ENCODE measurements at places on chromosomes 4 and X. TPM values are rescaled to one million over a fixed set of nuclear protein-coding genes. Genes with fewer than 3 reads are reported as not detected.

GRCh38 chrX:39779952-39780783 lies 317.6 kb downstream of the BCOR start:
- no peaks in the 10 kb centered on the region for H3K4me1 ChIP-seq
- no peak for DNase-seq
- H3K4me3 ChIP-seq = no peak overlapping the region
- H3K27me3 ChIP-seq = no peaks in the 10 kb centered on the region

DNA sequence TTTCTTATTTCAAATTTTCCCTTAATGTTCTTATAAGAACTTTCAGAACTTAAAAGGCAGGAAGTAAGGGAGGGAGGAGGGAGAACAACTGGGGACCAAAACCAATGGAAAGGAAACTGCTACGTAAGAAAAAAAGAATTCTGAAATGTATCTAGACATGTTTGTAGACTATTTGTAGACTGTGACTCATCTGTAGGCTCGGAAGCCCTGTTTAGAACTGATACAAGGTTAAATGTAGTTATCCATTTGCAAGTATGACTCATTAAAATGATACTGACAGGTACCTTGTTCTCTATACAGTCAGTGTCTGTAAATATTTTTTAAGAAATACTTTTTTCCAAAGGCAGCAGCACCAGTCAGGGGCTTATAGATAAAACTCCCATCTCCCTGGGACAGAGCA lies 202.0 kb downstream of the DHX15 start:
- H3K27me3 ChIP-seq = no peaks in the 10 kb centered on the region
- DNase-seq = no peak

- H3K36me3 ChIP-seq = no peaks in the 10 kb centered on the region
- H3K27ac ChIP-seq = no peak overlapping the region
- no peak for DNase-seq
Observed at GRCh38 chr4:183353557-183353956, 31.3 kb upstream of the CLDN24 start.

DNA sequence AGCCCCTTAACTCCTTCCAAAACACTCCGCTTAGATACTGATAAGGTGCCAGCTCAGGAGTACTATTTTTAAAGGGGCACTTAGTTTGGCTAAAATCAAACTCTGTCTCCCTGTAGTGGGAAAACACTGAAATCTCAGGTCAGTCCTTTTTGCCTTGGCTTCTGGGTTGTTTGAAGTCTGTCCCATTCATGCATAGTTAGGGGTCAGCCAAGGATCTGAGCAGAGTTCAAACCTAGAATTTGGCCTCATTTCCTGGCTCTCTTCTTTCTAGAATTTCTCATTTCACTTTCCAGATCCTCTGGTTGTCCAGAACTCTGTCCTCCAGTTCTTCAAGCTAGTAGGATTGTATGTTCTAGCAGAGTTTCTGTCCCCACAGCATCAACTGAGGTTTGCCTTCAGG lies 31.5 kb downstream of the NAT8L start:
- H3K27me3 ChIP-seq = no peaks in the 10 kb centered on the region
- H3K4me3 ChIP-seq = no peak overlapping the region
- no peaks in the 10 kb centered on the region for H3K36me3 ChIP-seq
- no peaks in the 10 kb centered on the region for H3K4me1 ChIP-seq

The CD38 gene
- total RNA-seq = 0.97 TPM

DNA sequence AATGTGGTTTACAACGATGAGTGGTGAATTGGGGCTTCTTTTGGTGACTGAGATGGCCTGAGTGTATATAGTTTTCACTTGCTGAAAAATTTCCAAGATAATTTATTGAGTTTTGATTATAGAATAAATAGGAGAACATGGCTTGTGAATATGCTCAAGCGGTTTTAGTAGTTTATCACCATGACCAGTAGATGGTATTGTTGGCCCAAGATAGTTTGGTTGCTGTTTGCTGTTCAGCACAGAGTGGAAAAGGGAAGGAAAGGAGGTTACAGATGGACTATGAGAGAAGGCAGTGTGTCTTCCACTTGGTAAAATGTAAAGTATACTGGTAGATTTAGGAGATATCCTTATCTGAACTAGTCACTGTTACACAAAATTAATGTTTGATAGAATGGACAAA lies 55.8 kb upstream of the POU4F2 start:
- DNase-seq = no peak
- H3K36me3 ChIP-seq = no peaks in the 10 kb centered on the region
- no peak overlapping the region for H3K4me3 ChIP-seq
- no peak overlapping the region for H3K27ac ChIP-seq
- no peaks in the 10 kb centered on the region for H3K4me1 ChIP-seq
- no peaks in the 10 kb centered on the region for H3K27me3 ChIP-seq

- DNase-seq = no peak
- H3K27me3 ChIP-seq = no peaks in the 10 kb centered on the region
- peaks cover 2% of the 10 kb centered on the region for H3K4me1 ChIP-seq
- no peak overlapping the region for H3K27ac ChIP-seq
- no peak overlapping the region for H3K4me3 ChIP-seq
Observed at GRCh38 chr4:124432500-124432899, 280.0 kb downstream of the ANKRD50 start.

GRCh38 chr4:16302648-16303047 lies 76.4 kb upstream of the TAPT1 start:
- DNase-seq = no peak
- no peaks in the 10 kb centered on the region for H3K4me1 ChIP-seq
- H3K27me3 ChIP-seq = no peaks in the 10 kb centered on the region
- H3K36me3 ChIP-seq = no peaks in the 10 kb centered on the region

- H3K36me3 ChIP-seq = no peaks in the 10 kb centered on the region
- DNase-seq = no peak
- H3K27ac ChIP-seq = no peak overlapping the region
- H3K27me3 ChIP-seq = no peaks in the 10 kb centered on the region
- no peaks in the 10 kb centered on the region for H3K4me1 ChIP-seq
- H3K4me3 ChIP-seq = no peak overlapping the region
Observed at GRCh38 chr4:42809419-42810084, 83.0 kb upstream of the GRXCR1 start.

GRCh38 chrX:130594453-130594916 lies 192.7 kb downstream of the RBMX2 start:
- H3K27me3 ChIP-seq = no peaks in the 10 kb centered on the region
- H3K4me1 ChIP-seq = no peaks in the 10 kb centered on the region
- H3K4me3 ChIP-seq = no peak overlapping the region
- H3K36me3 ChIP-seq = no peaks in the 10 kb centered on the region
- no peak for DNase-seq

DNA sequence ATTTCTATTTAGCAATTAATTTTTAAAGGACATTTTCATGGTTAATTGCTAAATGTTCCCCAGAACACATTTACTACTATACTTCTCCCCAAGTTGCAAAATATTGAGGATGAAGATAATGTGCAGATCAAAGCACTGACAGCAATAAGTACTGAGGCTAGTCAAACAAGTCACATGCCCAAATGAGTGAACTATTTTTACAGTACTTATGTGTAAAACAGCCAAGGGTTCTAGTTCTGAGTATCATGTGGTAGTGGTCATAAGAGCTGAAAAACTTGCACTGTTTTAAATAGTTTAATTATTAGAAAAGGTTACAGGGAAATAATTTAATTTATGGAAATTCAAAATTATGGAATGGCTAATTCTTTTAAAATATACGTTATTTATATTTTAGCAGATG lies 3.8 kb downstream of the GALNTL6 start:
- no peak overlapping the region for H3K4me3 ChIP-seq
- H3K36me3 ChIP-seq = no peaks in the 10 kb centered on the region
- no peak overlapping the region for H3K27ac ChIP-seq
- H3K27me3 ChIP-seq = no peaks in the 10 kb centered on the region
- no peak for DNase-seq
- H3K4me1 ChIP-seq = peaks cover 7% of the 10 kb centered on the region

DNA sequence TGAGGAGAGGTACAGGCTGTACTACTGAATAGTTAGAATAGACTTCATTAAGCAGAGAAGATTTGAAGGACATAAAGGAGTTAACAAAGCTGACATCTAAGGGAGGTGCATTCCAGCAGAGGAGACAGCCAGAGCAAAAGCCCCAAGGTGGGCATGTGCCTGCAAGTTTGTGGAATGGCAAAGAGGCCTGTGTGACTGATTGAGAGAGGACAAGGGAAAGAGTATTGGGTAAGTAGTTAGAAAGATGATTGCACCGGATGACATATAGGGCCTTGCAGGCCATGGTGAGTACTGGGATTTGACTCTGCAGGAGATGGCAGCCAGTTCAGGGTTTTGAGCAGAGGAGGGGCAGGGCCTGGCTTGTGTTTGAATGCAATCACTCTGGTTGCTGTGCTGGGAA lies 55.9 kb downstream of the FMR1NB start:
- H3K36me3 ChIP-seq = no peaks in the 10 kb centered on the region
- H3K27ac ChIP-seq = no peak overlapping the region
- no peaks in the 10 kb centered on the region for H3K4me1 ChIP-seq
- no peak overlapping the region for H3K4me3 ChIP-seq
- no peak for DNase-seq
- no peaks in the 10 kb centered on the region for H3K27me3 ChIP-seq

DNA sequence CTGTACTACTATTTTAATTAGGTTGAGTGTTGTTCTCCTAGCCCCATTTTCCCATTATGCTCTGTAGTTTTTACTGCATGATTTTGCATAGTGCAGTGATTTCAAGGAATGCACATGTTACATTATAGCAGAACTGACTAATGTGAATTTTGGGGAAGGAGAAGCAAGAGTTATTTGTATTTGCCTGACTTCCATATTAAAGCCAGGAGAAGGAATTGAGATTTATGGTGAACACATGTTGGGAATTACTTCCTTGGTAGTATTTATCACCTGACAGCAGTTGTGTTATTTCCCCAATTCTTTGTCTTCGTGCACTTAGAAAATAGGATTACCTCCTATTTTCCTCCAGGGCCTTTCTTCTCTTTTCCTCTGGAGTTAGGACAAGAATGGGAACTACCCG lies 3.2 kb downstream of the TMEM144 start:
- no peaks in the 10 kb centered on the region for H3K36me3 ChIP-seq
- no peak overlapping the region for H3K27ac ChIP-seq
- H3K4me1 ChIP-seq = peaks cover 2% of the 10 kb centered on the region
- DNase-seq = no peak

The CSAG2 gene
- total RNA-seq = not detected

The UGT8 gene
- 0.77 TPM for total RNA-seq

DNA sequence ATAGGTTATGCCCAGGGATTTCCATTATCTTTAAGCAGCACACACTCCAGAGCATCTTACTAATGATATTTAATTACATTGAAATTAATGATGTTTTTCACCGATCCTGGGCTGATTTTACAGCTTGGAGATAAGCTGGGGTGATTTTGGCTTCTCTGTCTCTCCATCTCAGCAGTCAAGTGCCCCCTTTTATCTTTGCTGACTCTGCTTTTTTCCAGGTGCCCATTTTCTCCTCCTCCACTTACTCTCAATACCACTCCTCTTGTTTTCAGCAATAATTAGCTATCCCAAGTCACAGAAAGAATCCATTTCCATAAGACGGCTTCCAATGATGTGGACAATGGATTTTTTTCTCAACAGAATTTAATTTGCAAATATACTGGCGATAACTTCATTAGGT lies 266.7 kb downstream of the GBA3 start:
- no peaks in the 10 kb centered on the region for H3K4me1 ChIP-seq
- no peak for DNase-seq
- H3K27ac ChIP-seq = no peak overlapping the region
- H3K36me3 ChIP-seq = no peaks in the 10 kb centered on the region
- H3K4me3 ChIP-seq = no peak overlapping the region

GRCh38 chr4:87524456-87524855 lies 4.7 kb downstream of the SPARCL1 start:
- H3K27ac ChIP-seq = no peak overlapping the region
- H3K36me3 ChIP-seq = no peaks in the 10 kb centered on the region
- no peaks in the 10 kb centered on the region for H3K27me3 ChIP-seq
- no peak overlapping the region for H3K4me3 ChIP-seq
- no peak for DNase-seq

GRCh38 chr4:71290074-71290473 lies 48.7 kb upstream of the SLC4A4 start:
- no peak overlapping the region for H3K4me3 ChIP-seq
- H3K27ac ChIP-seq = no peak overlapping the region
- no peak for DNase-seq
- H3K27me3 ChIP-seq = no peaks in the 10 kb centered on the region

The EGFL6 gene
- not detected for total RNA-seq

The ZNF280C gene
- 2.3 TPM for total RNA-seq

DNA sequence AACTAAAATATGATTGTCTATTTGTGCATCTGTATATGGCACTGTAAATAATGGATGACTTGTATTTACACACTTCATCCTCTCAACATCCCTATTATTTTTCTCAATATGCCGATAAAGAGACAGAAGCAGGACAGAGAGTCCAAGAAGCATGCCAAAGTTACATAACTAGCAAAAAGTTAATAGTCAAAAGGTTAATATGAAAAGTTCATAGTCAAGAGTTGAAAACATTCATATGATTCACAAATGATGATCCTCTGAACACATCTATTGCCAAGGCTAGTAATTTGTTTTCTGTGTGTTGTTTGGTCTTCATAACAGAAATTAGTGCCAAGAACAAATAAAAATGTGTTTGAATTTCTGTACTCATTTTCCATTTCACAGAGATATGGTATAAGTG lies 231.0 kb downstream of the ADAMTS3 start:
- no peak overlapping the region for H3K4me3 ChIP-seq
- no peak for DNase-seq
- H3K36me3 ChIP-seq = no peaks in the 10 kb centered on the region
- H3K27ac ChIP-seq = no peak overlapping the region
- H3K4me1 ChIP-seq = no peaks in the 10 kb centered on the region
- H3K27me3 ChIP-seq = no peaks in the 10 kb centered on the region

DNA sequence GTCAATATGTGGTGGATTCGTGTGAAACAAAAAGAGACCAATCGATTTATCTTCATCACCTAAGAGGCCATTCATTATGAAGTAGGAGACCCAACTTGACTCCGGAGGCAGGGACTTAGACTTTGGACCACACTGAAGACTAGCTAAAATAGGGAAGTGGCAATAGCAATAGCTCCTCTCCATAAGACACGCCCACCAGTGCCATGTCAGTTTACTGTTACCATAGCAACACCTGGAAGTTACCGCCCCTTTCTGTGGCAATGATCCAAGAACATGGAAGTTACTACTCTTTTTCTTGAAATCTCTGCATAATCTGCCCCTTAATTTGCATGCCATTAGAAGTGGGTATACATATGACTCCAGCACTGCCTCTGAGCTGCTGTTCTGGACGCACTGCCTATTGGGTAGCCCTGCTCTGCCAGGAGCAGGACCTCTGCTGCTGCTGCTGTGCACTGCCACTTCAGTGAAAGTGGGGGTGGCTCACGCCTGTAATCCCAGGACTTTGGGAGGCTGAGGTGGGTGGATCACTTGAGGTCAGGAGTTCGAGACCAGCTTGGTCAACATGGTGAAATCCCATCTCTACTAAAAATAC lies 163.2 kb downstream of the PRKX start:
- no peak overlapping the region for H3K27ac ChIP-seq
- H3K4me1 ChIP-seq = no peaks in the 10 kb centered on the region
- no peaks in the 10 kb centered on the region for H3K36me3 ChIP-seq

The FDCSP gene
- not detected for total RNA-seq

- no peaks in the 10 kb centered on the region for H3K36me3 ChIP-seq
- DNase-seq = no peak
- no peaks in the 10 kb centered on the region for H3K27me3 ChIP-seq
- H3K4me3 ChIP-seq = no peak overlapping the region
- H3K4me1 ChIP-seq = no peaks in the 10 kb centered on the region
Observed at GRCh38 chr4:6112606-6113290, 87.6 kb downstream of the JAKMIP1 start.

The TLR6 gene
- total RNA-seq = 1.9 TPM

GRCh38 chrX:101685923-101686322 lies 26.3 kb upstream of the ARMCX2 start:
- H3K4me3 ChIP-seq = no peak overlapping the region
- H3K4me1 ChIP-seq = no peaks in the 10 kb centered on the region
- H3K27me3 ChIP-seq = no peaks in the 10 kb centered on the region
- H3K36me3 ChIP-seq = no peaks in the 10 kb centered on the region
- no peak overlapping the region for H3K27ac ChIP-seq
- DNase-seq = no peak

Data from ovary (tissue), 10 donors.